Right lobe of liver (tissue), 6 donors: ENCODE measurements at places on chromosomes 5 and 9. TPM values are rescaled to one million over a fixed set of nuclear protein-coding genes. Genes with fewer than 3 reads are reported as not detected.

GRCh38 chr5:155068616-155069100 is 55.1 kb downstream of the KIF4B start:
- no peak for DNase-seq

DNA sequence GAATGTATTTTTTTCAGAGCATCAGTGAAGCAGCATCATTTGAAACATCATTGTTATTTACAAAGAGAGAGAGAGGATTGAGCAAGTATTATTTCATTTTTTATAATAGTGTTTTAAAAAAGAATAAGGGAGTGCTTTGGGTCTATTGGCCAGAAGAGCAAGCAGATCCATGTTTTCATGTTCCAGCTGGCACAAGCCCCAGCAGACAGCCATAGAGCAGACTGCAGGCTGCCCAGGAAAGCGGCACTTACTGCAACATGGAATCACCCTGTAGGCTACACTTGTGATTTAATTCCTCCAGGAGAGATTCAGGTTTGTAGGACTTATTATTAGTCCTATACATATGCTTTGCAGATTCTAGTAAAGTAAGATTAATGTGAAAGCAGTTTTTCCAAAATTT is 407.0 kb upstream of the GRAMD2B start:
- peak; percentile 62 for DNase-seq

GRCh38 chr9:128020692-128021091 is 39.9 kb upstream of the EEIG1 start:
- no peak for DNase-seq

GRCh38 chr9:16598316-16598715 is 272.2 kb downstream of the BNC2 start:
- no peak for DNase-seq

DNA sequence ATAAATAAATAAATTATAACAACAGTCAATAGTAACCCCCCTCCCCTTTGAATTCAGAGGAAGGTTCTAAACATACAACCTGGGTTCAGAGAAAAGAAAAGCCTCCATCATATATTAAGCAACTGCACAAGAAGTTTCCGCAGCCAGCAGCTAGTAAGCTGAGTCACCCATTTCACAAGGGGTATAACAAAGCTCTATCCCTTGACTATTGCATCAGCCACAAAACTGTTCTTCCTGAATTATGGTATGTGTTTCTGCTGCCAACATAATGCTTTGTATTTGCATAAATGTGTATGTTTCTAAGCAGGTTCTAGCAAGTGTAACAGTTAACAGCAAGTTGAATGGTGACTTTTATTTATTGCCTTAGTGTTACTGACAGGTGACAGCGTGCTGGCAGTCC is 6.8 kb upstream of the CEP120 start:
- DNase-seq = no peak

DNA sequence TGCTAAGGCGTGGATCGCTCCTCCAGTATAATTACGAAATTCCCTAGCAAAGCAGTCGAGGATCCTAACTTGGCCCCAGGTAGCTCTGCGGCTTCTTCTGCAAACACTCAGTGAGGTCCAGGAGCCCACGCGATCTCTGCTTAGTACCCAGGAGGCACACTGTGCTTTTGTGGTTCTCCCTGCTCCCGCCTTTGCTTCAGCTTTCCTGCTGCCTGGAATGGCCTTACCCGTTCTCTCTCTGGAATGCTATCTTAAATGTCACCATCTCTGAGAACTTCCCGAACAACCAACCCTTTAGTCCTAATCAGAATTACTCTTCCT is 639 bp downstream of the INVS start:
- DNase-seq = peak; percentile 50

DNA sequence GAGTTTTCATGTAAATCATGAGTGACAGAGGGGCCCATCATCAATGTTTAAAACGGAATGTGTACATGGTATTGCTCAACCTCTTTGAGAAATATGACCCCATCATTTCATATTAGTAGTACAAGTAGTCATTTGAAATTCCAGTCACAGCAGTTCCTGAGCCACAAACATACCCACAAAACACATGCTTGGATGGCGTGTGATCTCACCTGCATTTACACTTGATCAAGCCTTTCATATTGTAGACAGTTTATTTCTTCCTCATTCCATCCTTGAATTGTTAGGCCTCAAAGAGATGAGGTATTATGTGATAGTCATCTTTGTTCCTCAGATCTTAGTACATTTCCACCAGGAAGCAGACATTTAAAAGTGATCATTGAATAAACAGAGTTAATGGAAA is 96.8 kb upstream of the TAS2R1 start:
- no peak for DNase-seq

- DNase-seq = peak; percentile 15
These were observed 141.4 kb downstream of the NPR3 start for GRCh38 chr5:32852535-32852934.

DNA sequence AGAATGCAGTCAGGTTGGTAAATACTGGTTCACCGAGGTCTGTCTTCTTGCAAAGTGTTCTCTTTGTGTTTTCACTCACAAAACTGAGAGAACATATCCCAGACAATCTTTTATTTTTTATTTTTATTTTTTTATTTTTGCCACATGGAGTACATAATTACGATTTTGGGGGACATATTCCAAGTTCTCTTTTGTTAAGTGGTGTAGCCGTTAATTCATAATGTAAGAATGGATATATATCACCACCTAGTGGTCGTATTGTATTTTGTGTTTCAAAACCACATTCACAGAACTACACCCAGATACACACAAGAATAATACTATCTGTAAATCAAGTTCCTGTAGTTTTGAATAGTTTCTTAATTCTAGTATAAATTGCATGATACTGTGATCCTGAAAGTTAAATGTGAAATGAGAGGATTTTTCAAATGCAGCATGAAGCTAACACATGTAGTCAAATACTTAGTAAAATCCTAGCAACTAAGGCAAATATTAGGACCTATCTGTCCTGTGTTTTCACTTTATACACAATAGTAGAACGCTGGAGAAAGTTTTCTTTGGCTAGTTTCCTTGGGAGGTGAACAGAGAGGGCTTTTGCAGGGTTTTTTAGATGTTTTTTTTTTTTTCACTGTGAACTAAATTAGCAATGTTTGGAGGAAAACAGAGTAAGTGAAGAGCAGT is 92.7 kb downstream of the VCAN start:
- DNase-seq = no peak

The LOX gene
- 0.97 TPM for total RNA-seq

The KYAT1 gene
- total RNA-seq = 10.2 TPM

- DNase-seq = no peak
These were observed 22.4 kb downstream of the CCL28 start for GRCh38 chr5:43389679-43390329.

The RASEF gene
- total RNA-seq = 1.2 TPM

- peak; percentile 85 for DNase-seq
These were observed at the start of gene VDAC1 for GRCh38 chr5:134004626-134005416. Gene VDAC1, minus strand, starts transcription at chr5:134004975. Its CDS starts 11,963 bp downstream, at chr5:133993012.

DNA sequence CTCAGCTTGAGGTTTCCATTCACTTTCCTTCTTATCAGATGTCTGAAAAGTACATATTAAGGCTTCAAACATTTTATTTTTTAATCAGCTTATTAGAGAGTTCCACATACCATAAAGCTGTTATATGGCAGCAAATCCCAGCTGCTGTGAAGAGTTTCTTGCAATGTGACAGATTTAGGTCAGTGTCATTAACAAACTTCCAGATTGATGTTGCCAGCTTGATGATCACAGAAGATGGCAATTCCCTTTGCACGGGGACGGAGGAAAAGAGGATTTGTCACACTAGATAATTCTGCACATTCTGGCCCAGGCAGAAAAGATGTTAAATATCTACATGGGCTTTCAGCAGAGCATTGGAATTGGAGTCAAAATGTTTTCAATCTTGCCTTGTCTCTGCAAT is 215.8 kb downstream of the BRINP1 start:
- DNase-seq = no peak

DNA sequence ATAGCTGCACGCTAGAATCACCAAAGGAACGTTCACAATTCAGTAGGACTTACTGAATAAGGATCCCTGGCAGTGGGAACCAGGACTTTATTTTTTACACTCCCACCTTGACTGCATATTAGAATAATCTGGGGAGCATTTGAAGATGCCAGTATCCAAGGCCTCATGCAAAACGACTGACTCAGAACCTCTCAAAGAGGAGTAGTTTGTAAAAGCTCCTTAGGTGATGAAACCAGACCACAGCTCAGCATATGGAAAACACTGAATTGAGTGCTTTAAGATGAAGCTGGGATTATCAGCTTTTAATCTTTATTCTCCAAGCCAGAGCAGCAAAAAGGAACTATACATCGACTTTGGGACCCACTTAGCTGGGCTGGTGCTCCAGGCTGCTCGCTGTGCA is 288.3 kb downstream of the MLLT3 start:
- no peak for DNase-seq

GRCh38 chr9:97362777-97363545 is 48.9 kb upstream of the TDRD7 start:
- DNase-seq = no peak

The IL3 gene
- not detected for total RNA-seq

The STXBP1 gene
- total RNA-seq = 13.5 TPM

The FOXD4 gene
- not detected for total RNA-seq

- DNase-seq = peak; percentile 72
These were observed 87.7 kb downstream of the ENTREP1 start for GRCh38 chr9:69412741-69413150.

The CCDC180 gene
- 0.69 TPM for total RNA-seq

The ARHGEF28 gene
- 6.0 TPM for total RNA-seq

DNA sequence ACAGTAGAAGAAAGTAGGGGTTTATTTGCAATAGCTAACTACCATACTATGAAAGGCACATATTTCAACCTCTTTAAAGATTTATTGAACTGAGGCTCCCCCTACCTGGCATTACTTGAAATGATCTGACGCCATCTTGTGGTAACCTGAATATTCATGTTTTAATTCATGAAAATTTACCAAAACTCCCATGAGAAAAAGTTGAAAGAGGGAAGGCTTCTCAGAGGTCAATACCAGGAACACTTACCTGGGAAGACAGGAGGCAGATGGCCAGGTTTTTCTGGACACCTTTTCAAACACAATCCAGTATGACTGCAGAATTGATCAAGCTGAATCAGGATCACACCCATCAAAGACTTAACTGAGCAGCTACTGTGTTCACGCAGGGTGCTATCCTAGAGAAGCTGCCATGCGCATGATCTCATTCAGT is 9.4 kb downstream of the PRELID2 start:
- no peak for DNase-seq

The CKS2 gene
- 27.2 TPM for total RNA-seq

The KCTD16 gene
- not detected for total RNA-seq

DNA sequence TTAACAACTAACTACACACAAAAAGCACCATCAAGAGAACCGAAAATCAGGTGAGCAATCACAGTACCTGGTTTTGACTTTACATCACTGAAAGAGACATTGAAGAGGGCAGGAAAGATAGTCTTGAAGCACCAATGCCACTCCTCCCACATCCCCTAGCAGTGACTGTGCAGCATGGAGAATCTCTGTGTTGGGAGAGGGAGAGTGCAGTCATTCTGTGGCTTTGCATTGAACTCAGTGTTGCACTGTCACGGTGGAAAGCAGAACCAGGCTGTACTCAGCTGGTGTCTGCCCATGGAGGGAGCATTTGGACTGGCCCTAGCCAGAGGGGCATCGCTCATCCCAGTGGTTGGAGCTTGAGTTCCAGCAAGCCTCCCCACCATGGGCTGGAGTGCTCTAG is 40.4 kb downstream of the C5 start:
- DNase-seq = no peak

- no peak for DNase-seq
These were observed 59.8 kb downstream of the CPLANE1 start for GRCh38 chr5:37189355-37189754.

DNA sequence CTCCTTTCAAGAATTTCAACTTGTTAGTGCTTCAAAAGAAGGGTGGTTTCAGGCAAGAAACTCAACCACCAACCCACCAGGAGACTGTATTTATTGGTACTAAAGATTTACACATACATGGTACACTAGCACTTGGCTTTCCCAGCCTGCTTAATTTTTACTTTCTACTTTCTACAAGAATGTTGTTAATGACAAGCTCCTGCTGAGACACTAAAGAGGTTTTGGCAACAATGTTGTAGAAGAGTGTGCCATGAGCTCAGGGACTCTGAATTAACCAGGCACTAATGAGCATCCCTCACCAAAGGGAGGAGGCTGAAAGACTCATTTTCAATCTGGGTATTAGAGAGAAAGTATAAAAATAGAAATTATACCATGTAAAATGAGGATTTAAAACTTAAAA is 195.0 kb downstream of the KIAA0825 start:
- DNase-seq = no peak

- DNase-seq = no peak
These were observed 78.3 kb downstream of the PARP8 start for GRCh38 chr5:50744776-50745175.

DNA sequence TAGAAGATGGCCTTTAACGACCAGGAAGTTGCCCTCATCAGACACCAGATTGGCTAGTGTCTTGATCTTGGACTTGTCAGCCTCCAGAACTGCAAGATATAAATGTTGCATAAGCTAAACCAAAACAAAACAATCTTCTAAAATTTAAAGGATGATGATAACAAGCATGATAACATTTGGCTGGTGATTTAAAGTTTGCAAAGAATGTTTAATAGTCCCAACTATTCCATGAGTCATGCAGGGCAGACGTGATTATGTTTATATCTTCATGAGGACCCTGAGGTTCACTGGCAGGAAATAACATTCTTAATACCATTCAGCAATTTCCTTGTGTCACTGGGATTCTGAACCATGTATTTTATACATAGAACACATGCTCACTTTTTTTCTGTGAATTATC is 319.8 kb downstream of the HCN1 start:
- no peak for DNase-seq

DNA sequence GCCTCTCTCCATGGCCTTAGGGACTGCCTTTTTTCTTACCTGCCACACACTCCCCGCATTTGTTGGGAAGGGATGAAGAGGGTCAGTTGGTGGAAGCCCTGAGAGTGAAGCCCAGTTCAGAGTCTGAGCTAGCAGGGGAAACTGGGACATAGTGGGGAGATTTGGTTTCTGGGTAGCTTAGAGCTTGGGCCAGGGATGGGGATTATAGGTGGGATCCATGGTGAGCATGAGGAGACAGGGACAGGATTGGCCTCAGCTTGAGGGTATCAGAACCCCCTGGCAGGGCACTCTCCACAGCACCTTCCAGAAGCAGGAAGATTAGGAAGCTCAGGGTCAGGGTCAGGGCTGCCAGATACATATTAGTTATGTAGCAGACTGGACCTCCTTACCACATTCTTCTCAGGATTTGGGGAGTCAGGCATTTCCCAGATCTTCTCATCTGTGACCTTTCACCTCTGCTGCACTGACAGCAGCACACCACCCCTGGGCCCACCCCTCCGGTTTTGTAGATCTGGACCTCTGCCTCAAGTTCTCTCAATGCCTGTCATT is 17.9 kb downstream of the OR13J1 start:
- peak; percentile 13 for DNase-seq
